ENCODE measurements at places on chromosomes 3 and 15.

GRCh38 chr3:113614402-113614801 lies 82.0 kb downstream of the USF3 start:
- DNase-seq = no peak

- DNase-seq = no peak
These were observed 1.3 kb upstream of the RBP1 start for GRCh38 chr3:139540651-139541531.

DNA sequence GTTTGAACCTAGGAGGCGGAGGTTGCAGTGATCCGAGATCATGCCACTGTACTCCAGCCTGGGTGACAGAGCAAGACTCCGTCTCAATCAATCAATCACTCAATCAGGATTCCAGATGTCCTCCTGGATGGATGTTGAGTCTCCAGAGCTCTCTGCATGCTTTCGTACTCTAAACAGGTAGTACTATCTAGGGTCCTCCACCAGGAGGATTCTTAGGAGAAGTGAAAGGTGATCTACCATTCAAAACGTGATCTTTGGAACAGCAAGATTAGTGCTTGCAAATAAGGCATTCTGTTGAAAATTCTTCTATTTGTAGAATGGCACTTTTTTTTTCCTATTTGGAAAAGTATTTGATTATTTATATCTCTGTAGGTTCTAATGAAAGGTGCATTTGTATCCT lies 34.3 kb downstream of the CNOT10 start:
- DNase-seq = no peak

- no peak for DNase-seq
These were observed at the start of gene PTX3 for GRCh38 chr3:157436583-157437291. PTX3 (plus strand) TSS chr3:157436850; CDS start chr3:157436934, 84 bp downstream.
